Activated CD4-positive, alpha-beta T cell treated with anti-CD3 and anti-CD28 coated beads, Interleukin-2, Interleukin-6, amounts not matched to agents 100 ng/mL and 50 ng/mL, durations not matched to agents 16 hours and 8 hours (primary cell): ENCODE measurements at places on chromosomes 3 and 15.
A peak's percentile ranks its signal among the peaks of the same experiment; 100 is the strongest.

DNA sequence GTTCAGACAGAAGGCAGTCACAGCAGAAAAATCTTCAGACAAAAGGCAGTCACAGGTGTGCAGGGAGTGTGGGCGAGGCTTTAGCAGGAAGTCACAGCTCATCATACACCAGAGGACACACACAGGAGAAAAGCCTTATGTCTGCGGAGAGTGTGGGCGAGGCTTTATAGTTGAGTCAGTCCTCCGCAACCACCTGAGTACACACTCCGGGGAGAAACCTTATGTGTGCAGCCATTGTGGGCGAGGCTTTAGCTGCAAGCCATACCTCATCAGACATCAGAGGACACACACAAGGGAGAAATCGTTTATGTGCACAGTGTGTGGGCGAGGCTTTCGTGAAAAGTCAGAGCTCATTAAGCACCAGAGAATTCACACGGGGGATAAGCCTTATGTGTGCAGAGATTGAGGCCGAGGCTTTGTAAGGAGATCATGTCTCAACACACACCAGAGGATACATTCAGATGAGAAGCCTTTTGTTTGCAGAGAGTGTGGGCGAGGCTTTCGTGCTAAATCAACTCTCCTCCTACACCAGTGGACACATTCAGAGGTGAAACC, 27.6 kb downstream of the ZNF589 start:
- peak; percentile 86 for DNase-seq

DNA sequence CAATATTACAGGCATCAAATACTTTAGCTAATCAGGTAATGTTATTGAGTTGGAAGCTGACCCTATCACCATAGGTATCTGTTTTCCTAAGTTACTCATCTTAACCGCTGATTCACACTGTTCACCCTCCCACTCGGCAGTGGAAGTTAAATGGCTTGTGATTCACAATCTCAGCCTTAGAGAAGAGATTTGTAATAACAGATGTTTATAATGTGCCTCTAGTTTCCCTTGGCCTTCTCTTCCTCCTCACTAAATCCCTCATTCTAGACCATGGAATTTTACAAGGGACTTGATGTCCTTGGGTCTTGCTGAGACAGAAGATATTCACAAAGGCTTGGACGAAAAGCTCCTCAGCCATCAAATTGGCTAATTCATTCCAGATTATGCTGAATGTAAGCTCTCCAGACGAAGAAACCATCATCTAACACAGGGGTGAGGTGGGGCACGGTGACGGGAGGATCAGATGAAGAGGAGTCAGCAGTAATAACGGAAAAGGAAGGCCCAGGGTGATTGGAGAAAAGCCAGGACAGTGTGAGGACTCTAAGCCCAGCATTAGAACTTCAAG, 931.7 kb downstream of the MCTP2 start:
- DNase-seq, result no peak

DNA sequence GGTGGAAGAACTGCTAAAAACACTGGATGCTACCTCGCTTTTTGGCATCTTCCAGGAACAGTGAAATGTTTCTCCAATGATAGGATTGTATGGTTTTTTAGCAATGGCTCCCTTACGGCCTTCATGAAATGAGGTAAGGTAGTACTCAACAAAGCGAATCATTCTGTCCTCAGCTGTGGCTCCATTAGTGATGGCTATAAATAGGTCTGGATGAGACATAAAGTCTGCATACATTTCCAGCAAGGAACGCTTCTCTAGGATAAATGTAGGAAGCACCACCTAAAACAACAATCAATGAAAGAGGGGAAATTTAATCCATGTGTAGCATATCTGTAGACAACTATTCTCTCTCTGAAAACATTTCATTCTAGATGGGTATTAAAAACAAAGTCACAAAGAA, 32.4 kb upstream of the SNX4 start:
- DNase-seq, result no peak

DNA sequence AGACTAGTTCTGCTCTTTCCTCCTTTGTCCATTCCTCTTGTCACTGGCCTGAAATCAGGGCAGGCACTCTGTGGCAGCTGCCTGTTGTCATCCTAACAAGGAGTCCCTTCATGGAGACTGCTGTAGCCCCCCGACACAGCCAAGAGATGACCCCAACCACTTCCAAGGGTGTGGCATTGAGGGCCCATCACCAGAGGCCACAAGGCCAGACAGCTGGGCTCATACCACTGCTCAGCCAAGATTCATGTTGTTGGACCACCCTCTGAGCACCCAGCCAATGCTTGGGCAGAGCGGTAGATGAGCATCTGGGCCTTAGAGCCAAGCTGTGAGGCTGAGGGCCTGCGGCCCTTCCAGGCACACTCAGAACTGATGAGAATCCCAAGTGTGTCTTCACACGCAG, 85.4 kb downstream of the EPHB1 start:
- no peak for DNase-seq

GRCh38 chr3:143037867-143038266, 36.5 kb downstream of the U2SURP start:
- no peak for DNase-seq

DNA sequence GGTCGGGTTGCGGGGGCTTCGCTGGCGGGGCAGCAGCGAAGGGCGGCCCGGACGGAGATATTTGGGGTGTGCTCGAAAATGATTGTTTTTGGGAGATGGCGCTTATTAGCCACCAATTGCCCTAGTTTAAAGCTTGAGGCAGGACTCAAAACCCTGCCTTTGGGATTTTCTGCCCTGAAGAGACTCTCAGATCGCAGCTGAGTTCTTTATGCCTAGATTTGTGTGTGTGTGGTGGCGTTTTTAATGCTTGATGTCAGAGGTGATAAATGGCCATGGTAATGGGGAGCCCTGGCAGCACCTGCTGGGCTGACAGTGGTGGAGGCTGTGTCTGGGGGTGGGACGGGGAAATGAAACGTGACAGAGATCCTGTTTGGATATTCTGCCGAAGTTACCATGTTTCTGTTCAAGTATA, 604 bp downstream of the KCTD6 start:
- DNase-seq, result peak; percentile 46

GRCh38 chr15:31471731-31472430, 145.2 kb downstream of the KLF13 start:
- DNase-seq, result no peak

- DNase-seq, result no peak
These were observed 235.7 kb downstream of the SLC9A9 start for GRCh38 chr3:143612541-143612940.

GRCh38 chr3:122255757-122256439, 69.2 kb upstream of the CSTA start:
- peak; percentile 33 for DNase-seq

DNA sequence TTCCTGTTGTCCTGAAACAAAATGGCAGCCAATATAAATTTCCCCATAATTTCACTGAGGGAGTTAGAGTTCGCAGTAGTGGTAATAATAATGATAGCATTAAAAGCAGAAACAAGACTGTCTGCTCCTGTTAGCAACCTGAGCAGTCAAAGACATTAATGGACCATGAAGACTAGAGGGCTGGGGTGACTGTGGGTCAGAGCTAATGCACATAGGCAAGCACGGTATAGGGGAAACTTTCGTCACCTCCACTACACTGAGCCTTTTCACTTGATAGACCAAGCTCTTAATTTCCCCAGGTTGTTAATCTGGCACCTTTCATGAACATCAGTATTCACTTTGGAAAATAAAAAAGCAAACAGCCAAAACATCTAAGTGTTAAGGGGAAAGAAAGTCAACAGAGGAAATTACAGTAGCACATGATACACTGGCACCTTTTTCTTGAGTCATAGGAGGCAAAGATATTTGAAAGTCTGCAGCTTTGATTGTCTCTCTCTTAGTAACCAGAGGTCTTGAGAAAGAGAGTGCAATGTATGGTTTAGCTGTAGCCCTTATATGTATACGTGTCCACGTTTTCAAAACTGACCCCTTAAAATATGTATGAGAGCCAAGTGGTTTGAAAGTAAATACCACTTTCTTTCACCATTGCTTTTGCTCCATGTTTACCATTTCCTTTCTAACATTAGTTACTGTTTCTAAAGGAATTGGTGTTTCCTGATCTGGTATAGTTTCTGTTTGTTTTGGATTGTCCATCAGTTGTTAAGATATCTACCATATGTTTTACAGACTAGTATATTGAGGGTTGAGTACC, 104.8 kb downstream of the FILIP1L start:
- DNase-seq, result no peak

DNA sequence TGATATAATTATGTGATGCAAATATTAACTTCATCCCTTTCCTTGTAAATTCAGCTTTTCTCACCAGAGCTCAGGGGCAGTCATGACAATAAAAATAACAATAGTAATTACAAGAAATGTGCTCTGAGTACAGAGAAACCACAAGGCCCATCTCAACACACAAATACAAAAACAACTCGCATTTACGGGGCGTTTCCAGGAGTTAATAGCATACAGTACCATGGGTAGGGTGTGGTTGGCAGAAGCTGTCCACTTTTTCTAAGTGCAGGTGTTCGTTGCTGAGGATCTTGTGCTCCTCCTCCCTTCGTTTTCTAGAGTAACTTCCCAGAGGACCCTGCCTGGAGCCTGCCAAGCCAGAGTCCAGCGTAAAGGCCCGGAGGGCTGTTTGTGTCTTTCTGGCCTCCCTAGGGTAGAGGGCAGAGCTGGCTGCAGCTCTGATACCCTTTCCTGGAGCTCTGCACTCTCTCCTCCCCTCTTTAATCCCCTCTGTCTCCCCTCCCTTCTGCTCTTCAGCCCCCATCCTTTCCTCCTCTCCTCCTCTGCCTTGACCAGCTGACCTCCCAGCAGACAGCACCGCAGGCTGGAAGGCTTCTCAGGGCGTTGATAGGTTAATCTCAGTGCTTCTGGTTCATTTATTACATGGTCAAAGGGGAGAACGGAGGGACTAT, 11.4 kb downstream of the SEMA3G start:
- peak; percentile 29 for DNase-seq

DNA sequence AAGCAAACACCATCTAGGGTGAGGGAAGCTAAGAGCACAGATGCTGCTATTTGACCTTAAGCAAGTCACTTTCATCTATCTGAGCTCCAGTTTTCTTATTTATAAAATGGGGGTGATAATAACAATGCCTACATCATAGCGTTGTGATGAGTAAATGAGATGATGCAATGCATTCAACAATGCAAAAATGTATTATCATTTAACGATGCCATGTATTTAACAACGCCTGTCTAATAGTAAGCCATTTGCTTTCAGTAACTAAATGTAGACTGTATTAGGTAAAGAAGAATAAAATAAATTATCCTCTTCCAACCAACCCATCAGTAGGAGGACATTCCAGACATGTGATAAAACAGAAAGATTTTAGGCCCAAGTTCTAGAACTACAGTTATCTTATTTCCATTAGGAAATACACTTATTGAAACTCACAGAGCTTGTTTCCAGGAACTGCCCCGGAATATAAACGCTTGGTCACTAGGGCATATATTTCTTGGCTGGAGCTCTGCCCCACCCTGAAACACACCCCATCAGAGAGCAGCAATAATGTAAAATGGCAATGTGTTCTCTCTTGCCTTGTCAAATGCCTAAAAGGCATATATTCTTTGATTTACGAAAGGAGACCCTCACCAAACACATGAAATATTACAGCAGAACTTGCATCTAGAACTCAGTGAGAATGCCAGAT, 128.3 kb downstream of the LIPC start:
- no peak for DNase-seq

DNA sequence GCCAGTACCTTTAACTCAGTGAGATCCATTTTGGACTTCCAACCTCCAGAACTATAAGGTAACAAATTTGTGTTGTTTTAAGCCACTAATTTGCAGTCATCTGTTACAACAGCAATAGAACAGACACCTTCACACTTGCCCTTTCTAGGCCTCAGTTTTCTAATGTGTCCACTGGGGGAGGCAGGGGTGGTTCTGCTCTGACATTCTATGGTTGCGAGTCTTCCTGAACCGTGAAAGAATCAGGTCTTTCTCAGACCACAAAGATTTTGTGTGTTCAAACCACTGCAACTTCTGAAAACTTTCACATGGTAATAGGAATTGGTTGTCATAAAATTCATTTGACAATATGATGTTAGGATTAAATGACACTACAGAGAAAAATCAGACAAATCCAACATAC, 26.8 kb upstream of the CSTA start:
- DNase-seq, result peak; percentile 48

DNA sequence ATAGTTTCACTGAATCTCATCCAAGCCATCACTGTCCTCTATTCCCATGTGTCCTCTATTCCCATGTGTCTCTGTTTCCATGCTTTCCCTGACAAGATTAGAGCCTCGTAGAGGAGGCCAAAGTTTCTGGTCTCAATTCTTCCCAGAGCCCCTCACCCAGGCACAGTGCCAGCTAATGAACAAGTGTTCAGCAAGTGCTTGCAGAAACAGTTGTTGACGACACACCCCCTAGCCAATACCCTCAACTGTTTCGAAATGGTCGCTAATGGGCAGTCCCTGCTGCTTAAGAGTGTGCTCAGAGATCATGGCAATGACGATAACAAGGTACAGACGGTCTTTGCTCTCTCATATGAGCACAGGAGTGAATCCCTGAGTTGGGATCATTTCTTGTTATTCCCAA, 73.4 kb downstream of the FAM174B start:
- DNase-seq, result no peak

DNA sequence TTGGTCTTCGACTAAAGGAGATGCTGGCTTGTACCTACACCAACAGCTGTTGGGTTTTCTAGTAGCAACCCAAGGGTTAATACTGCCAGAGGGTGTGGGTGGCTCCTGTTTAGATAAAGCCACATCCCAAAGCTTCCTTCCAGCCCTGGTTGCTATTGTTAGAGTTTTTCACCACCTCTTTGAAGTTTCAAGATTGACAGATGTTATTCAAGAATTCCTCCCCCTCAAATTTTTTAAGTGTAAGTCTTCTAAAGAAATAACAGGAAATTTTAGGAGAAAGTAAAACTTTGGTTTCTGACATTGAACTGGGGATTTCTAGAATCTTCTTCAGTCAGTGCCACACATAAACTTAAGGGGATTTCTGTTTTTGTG, 60.9 kb downstream of the TGFBR2 start:
- peak; percentile 64 for DNase-seq

GRCh38 chr3:58074997-58075396, 66.8 kb downstream of the FLNB start:
- peak; percentile 23 for DNase-seq

GRCh38 chr15:45399381-45400212, 21.3 kb upstream of the GATM start:
- peak; percentile 55 for DNase-seq
